ENCODE measurements at places on chromosomes 5 and 9.

GRCh38 chr5:16912080-16912479, 24.0 kb downstream of the MYO10 start:
- DNase-seq: no peak

- DNase-seq: no peak
These were observed 50.9 kb upstream of the SUSD3 start for GRCh38 chr9:93007529-93008058.

DNA sequence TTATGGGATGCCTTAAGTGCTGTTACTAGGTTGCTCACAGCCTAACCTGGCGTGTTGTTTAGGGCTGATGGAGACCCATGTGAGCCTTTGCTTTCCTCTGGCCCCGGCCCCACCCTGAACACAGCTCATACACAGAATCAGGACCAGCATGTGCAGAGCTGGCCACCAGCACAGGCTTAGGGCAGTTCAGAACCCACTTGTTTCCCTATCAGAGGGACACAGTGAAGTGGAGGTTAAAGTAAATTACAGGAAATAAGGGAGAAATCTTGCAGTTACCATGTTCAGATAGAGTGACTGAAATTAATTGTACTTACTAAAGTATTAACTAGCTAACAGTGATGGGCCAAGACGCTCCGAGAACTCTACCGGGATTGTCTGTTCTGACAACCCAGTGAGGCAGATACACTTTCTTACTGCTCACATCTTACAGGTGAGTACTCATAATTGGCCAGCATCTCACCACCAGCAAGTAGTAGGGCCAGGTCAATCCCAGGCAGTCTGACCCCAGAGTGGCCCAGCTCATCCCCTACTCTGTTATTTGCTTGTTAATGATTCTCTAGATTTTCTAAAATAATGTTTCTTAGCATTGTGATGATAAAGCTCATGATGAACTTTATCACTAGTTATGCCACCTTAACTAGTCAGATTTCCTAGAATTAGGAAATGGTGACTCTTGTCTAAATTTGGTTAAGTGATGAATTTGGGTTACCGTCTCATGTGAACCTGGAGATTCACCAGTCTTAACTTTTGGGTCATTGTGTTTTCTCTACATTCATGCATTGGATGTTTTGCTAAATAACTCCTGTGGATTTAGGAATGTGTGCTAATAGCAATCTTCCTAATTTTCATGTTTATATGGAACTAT, 15.4 kb downstream of the CCT5 start:
- no peak for DNase-seq

DNA sequence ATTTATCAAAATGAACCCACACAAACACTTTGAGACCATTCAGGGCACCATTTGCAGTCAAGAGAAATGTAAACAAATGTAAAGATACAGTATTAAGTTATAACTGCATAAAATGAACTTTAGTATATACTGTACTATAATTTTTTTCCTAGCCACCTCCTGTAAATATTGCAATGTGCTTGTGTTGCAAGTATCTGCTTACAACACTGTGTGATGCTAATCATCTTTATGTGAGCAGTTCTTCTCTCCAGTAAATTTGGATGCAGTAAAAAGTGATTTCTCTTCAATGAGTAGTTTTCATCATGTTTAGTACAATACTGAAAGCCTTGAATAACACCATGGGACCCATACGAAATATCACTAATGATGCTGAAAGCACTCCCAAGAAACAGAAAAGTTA, 9.4 kb downstream of the G3BP1 start:
- no peak for DNase-seq

- no peak for DNase-seq
These were observed 187.9 kb upstream of the NFIL3 start for GRCh38 chr9:91611582-91611981.

DNA sequence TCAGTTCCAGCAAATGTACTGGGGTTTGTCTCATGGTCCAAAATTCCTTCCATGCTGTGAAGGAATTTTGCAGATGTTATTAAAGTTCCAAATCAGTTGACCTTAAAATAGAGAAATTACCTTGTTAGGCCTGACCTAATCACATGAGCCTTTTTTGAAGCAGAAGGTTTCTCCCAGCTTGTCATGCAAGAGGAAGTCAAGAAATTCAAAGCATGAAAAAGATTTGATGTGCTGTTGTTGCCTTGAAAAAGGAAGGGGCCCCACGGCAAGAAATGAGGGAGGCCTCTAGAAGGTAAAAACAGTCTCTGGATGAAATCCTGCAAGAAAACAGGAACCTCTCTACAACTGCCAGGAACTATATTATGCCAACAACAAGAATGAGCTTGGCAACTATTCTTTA, 24.2 kb upstream of the HAPLN1 start:
- no peak for DNase-seq

DNA sequence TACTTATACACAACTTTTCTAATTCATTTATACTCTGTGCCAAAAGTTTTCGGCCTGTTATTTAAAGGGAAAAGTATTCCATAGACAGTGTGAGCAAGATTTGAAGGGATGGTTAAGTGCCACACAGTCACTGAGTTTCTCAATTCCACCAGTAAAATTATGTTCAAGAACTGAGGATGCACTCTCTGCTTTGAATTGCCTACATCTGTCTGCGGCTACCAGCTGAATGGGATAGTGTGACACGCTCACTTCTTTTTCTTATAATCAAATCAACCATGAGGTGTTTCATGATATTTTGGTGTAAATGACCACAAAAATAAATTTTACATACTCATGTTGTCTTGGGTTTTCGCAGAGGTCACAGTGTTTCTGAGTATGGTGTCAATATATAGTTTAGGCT, 218.4 kb upstream of the TMEM161B start:
- DNase-seq: no peak

DNA sequence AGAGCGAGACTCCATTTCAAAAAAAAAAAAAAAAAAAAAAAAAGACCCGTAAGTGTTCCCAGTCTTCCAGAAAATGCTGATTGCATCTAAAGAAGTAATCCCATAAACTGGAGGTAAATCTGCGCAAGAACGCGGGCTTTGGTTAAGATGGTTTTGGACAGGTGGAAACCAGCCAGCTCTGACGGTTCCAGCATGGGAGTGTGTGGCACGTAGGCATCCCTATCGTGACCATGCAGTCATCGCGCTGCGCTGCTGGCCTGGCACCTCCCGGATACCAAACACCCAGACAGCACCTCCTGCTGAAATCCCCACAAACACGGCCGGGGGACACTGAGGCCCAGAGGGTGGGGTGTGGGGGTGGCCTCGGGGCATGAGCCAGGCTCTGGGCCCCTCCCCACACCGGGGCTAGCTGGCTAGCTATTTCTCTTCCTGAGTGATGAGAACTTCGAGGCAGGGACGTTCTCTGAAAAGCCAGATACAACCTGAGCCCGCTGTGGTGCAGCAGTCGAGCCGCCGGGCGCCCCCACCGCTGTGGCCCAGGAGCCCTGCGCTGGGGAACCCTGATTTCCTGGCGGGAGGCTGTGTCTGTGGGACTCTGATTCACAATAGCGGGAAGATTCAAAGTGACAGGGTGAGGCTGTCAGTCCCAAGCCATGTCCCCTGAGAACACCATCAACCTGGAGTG, 32.2 kb upstream of the NOTCH1 start:
- DNase-seq: no peak

GRCh38 chr5:135456238-135457099, 4.3 kb upstream of the TIFAB start:
- DNase-seq: no peak

- no peak for DNase-seq
These were observed 11.8 kb downstream of the ELL2 start for GRCh38 chr5:95949810-95950209.

DNA sequence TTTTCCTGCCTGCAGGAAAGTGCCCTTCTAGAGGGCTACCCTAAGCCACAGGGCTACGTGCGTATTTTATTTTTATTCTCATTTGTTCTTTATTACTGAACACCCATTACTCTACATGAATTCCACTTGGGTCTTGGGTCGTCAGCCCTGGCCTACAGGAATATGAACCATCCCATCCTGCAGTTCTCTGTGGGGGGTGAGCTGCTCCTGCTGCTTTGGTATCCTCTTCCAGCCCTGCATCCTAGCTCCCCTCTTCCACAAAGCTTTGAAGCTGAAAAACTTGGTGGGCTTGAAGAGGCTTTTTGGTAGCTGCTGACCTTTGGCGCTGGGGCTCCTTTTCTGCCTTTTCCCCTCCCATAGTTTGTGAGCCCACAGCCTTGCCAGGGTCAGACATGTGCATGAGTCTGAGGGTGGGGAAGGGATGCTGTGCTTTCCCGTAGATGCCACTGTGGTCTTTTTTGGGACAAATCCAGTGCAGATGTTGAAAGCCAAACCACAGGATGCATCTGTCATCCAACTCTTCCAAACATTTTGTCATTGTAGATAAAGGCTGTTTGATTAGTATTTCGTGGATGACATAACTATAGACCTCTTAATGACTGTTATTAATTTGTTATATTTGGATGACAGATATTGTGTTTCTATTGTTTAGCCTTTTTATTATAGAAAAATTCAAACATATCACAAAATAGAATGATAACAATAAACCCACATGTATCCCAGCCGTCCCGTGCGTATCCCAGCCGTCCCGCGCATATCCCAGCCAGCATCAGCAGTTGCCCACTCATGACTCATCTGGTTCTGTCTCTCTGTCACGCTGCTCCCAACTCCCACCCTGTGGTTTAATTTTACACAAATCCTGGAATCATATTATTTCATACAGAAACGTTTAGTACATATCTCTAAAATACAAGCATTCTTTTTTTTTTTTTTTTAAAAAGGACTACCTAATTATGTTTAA, 43.9 kb downstream of the SLC46A2 start:
- DNase-seq: no peak

DNA sequence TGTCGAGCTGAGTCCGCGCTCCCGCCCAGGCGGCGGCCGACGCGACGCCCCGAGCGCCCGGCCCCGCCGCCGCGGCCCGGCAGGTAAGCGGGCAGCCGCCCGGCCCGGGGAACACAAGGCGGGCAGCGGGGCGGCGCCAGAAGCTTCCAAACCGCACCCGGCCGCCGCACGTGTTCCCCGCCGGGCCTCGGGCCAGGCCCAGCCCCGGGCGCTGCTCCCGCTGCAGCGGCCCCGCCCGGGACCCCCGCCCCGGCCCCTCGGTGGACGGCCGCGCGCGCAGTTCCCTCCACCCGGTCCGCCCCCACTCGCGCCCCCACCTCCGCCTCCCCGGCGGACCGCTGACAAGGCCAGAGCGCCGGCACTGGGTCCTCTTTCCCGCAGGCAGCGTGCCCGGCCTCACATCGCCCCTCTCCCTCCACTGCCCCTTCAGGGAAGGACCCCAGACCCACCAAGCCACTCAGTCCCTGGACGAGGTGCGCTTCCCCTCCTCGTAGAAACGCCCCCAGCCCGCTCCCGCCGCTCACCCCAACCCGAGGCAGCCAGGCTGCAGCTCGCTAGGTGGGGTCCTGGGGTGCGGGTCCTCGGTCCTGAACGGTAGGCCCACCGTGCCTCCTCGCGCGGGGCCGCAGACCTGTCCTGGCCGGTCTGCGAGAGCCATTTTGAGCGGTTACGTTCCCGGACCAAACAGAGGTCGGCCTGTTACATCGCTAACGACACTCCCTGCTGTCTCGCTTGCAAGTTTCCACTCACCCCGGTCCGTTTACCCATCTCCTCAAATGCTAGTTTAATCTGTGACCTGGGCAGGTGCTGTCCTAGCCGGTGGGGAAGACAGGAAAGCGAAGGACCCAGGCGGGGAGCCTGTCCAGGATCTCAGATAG, 475 bp downstream of the WDR5 start:
- DNase-seq: no peak

DNA sequence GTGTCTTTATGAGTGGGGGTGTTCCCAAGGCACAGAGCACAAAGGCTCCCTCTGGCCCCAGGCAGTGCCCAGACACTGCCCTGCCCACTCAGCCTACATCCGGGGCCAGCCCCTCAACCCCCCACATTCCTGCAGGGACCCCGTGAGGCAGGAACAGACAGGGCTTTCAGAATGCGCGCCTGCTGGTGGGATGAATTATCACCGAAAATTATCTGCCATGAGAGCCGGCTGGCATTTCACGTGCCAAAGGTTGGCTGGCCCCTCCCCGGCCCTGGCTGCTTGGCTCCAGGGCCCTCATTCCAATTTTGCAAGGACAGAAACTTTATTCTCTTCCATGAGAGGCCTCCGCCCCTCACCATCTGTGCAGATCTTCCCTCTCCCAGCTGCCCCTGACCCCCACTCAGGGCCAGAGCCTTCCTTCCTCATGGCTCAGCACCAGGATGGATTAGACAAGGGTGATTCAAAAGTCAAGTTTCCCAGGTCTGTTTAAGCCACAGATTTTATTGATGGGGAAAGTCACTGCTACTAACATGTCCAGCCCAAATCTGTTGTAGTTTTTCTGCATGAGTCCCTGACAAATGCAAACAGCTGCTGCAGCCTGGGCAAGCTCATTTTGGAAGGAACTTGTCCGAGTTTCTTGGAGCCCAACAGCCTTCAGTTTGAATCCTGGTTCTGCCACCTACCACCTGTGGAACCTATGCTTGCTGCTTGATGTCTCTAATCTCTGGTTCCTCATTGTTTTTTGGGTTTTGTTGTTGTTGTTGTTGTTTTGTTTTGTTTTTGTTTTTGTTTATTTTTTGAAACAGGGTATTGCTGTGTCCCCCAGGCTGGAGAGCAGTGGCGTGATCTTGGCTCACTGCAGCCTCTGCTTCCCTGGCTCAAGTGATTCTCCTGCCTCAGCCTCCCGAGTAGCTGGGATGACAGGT, 32.3 kb upstream of the WDR38 start:
- no peak for DNase-seq

DNA sequence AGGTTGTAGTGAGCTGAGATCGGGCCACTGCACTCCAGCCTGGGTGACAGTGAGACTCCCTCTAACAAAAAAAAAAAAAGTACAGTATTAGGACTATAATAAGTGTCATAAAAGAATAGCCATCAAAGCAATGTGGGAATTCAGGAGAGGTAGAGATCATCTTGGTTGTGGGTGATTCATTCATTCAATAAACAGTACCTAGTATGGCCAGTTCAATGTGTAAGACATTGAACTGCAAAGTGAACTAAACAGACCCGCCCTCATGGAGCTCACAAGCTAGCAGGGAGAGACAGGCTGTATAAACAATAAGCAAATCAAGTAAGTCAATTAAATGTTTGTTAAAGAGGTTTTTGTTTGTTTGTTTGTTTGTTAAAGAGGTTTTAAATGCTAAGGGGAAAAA, 146.1 kb upstream of the RANBP3L start:
- no peak for DNase-seq

GRCh38 chr5:149429839-149430721, 51.0 kb upstream of the IL17B start:
- no peak for DNase-seq

- no peak for DNase-seq
These were observed 6.5 kb upstream of the INSL6 start for GRCh38 chr9:5191985-5192384.

GRCh38 chr9:100072805-100073204, 26.0 kb downstream of the ERP44 start:
- DNase-seq: no peak

GRCh38 chr5:148091991-148092964, 28.5 kb downstream of the SPINK5 start:
- no peak for DNase-seq

DNA sequence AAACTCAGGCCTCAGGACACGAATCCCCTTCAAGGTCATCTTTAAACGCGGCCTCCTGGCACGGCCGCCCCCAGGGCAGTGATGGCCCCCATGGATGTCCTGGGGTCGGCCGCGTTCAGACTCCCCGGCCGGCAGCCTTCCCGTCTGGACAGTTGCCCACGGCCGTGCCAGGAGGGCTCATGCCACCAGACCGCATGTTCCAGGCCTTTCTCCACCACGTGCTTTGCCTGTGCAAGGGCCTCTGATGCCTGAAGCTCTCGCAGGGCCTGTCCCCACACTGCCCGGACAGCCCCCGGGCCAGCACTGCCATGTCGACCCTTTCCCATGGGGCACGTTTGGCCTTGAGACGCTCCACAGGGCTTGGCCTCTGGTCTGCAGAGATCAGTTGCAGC, 34.6 kb downstream of the SLC9A3 start:
- DNase-seq: no peak

Data from effector memory CD4-positive, alpha-beta T cell (primary cell).